ENCODE measurements at places on chromosomes 7 and 10.

GRCh38 chr10:75000748-75001321 is 110.6 kb upstream of the SAMD8 start:
- DNase-seq, result no peak

GRCh38 chr10:93319896-93320295 is 162.2 kb downstream of the MYOF start:
- DNase-seq, result peak; percentile 24

- no peak for DNase-seq
These were observed 755 bp downstream of the TOMM7 start for GRCh38 chr7:22821702-22822485.

GRCh38 chr10:1203216-1203615 is 147.0 kb downstream of the WDR37 start:
- no peak for DNase-seq

DNA sequence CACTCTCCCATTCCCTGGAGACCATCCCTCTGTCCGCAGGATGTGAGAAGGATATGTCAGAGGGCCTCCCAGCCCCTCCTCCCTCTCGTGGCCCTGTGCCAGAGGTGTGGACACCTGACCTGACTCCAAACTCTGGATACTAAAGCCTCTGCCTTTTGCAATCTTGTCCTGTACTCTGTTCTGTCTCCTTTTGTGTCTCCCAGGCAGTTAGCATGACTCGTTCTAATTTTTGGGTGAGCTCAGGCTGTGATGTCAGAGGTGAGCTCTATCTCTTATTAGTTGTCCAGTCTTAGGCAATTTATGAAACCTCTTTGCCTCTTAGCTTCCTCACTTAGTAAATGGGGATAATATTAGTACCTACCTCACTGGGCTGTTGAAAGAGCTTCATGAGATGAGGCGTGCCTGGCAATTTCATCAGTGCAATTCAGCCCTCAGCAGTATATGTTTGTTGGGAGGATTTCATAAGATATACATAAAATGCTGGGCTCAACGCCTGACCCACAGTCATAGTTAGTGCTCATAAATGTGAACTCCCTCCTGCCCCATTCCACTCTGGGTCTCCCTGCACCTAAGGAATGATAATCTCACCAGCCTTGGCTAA is 10.9 kb downstream of the MARVELD1 start:
- no peak for DNase-seq

GRCh38 chr10:88260329-88261051 is 322.6 kb downstream of the RNLS start:
- no peak for DNase-seq

- DNase-seq, result no peak
These were observed 179.3 kb downstream of the PFKFB3 start for GRCh38 chr10:6382081-6382480.

- DNase-seq, result no peak
These were observed 473 bp downstream of the ADCK2 start for GRCh38 chr7:140673063-140673773.

DNA sequence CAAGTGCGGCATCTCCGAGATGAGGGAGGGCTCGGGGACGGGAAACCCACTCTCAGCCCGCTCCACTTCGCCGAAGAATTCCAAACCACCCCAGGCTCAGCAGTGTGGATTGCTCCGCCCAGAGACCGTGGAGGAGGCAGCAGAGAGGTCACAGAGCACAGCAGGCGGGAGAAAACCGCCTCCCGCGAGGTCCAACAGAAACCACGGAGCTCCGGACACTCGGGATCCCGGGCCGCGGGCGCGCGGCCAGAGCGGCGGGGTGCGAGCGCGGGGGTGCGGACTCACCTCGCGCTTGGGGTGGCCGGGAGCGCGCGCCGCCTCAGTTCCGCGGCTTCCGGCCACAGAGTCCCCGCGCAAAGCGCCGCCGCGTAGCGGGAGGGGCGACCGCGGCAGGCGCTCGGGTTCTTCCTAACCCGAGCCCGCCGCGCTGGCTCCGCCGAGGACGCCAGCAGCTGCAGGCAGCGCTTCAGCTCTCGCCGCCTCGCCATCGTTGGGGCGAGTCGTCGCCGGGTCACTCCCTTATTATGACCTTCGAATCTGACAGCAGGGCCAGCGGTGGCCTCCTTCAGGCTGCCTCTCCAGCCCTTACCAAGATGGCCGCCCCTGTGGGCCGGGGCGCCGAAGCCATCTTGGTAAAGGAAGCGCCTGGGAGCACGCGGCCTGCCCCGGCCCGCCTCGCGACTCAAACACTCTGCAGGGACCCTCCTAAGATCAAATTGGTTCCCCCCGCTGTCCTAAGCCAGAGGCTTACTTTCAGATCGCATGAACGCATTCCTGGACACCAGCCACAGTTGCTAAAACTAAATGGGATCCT is at the start of gene NAPEPLD:
Gene NAPEPLD, minus strand, starts transcription at position 106 of the 814 bp plus-strand sequence. CDS start 20,323 bp downstream, outside the sequence.
- peak; percentile 83 for DNase-seq

DNA sequence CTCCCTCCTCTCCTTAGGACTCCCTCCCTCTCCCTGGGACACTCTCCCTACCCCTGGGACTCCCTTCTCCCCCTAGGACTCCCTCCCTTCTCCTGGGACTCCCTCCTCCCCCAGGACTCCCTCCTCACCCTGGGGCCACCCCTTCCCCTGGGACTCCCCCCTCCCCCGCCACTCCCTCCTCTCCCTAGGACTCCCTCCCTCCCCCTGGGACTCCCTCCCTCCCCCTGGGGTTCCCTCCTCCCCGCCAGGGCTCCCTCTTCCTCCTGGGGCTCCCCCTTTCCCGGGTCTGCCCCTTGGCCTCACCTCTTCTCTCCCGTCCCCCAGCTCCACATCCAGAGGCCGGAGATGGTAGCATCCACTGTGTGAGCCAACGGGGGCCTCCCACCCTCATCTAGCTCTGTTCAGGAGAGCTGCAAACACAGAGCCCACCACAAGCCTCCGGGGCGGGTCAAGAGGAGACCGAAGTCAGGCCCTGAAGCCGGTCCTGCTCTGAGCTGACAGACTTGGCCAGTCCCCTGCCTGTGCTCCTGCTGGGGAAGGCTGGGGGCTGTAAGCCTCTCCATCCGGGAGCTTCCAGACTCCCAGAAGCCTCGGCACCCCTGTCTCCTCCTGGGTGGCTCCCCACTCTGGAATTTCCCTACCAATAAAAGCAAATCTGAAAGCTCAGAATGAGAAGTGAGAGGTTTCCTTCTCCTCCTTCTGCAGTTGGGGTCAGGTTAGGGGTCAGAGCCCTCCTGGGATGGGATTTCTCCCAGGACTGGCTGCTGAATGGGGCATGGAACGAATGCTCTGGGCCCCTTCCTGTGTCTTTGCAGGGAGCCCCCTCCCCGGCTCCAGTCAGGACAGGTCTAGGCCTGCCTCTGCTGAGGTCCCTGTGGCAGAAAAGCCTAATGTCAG is 1.4 kb upstream of the MUC17 start:
- no peak for DNase-seq

DNA sequence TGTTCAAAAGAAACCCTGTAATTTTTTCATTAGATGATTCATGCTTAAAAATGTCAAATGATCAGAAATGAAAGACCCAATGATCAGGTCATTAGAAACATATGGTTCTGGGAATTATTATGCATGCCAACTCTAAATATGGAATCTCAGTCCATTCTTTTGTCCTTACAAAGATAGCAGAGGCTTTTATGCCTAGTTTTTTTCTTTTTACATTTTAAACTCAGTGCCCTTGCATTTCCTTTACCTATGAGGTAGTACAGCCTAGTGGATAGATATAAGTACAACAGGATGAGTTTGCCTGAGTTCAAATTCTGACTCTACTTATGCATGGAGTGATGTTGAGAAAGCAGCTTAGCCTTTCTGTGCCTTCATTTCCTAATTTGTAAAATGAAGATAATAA is 392.9 kb downstream of the SUGCT start:
- no peak for DNase-seq

- DNase-seq, result no peak
These were observed 124.9 kb upstream of the TCERG1L start for GRCh38 chr10:131436458-131436857.

GRCh38 chr7:47392241-47392759 is 189.6 kb downstream of the TNS3 start:
- DNase-seq, result no peak

GRCh38 chr7:45524445-45524844 is 49.7 kb upstream of the ADCY1 start:
- no peak for DNase-seq

- no peak for DNase-seq
These were observed 1.2 kb downstream of the IGFBP1 start for GRCh38 chr7:45889367-45890067.

DNA sequence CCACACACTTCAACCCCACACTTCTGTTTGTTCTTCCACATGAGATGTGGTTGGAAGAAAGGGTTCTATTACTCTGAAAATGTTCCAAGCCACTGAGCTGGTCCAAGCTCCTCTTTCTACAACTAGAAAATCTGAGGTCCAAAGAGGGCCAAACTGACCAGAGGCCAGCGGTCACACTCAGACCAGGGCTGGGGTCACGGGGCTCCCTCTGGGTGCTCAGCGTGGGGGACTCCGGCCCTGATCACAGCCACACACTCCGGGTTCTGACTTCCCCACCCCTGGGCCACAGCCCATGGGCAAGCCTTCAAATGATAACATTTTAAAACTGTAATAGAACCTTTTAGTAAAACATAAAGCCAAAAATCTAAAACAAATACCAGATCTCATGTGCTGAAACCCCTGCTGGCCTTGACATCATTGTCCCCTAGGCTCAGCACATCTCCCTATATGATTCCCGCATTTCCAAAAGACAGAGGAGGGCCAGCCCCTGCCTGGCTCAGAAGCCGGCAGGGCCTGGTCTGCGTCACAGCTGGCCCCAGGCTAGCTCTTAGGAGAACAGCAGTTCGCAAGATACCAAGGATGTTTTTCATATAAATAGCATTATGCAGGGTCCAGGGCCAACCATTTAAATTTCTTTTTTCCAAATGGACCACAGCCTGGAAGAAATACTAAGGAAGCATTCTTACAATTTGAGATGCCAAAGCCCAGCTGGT is 3.3 kb downstream of the CRYGN start:
- no peak for DNase-seq

- peak; percentile 62 for DNase-seq
These were observed at the start of gene HOXA2 for GRCh38 chr7:27102581-27103442. TSS of gene HOXA2 (minus strand) at chr7:27102683. CDS start at chr7:27102500, 183 bp downstream.

GRCh38 chr10:72702868-72703581 is 11.1 kb downstream of the MCU start:
- no peak for DNase-seq

DNA sequence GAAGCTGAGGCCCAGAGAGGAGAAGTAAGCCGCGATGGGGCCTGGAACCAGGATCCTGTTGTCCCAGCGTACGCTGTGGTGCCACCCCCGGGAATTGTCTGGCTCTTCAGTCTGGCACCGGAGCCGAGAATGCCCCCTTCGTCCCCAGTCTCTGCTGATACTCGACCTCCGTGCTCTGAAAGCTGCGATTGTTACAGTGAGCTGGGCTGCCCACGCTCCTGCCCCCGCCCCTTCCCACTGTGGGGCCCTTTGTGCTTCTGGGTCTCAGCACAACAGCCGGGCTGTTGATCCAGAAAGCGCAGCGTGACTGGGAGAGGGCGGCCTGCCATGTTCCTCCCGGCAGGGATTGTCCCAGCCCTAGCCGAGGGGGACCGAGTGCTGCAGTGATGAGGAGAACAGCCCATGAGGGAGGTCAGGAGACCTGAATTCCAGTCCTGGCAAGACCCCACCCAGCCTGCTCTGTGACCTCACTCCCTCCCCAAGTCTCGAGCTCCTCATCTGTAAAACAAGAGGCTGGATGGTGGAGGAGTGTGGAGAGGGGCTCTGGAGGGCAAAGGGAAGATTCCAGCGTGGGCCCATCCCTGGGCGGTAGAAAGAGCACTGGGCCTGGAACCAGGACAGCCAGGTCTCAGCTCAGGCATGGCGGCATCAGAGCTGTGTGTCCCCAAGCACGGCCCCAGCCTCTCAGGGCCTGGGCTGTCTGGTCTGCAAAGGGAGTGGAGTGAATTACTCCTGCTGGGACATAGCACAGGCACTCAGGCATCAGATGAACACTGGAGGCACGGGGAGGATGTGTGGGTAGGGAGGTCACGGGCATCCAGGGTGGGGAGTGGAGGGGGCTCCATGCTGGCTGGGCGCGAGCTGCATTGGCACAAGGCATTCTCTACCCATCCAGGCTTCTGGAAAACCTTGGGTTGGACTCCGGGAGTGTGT is 43.6 kb downstream of the TSPAN15 start:
- no peak for DNase-seq

GRCh38 chr10:105756386-105756785 is 1115.3 kb downstream of the SORCS3 start:
- no peak for DNase-seq

DNA sequence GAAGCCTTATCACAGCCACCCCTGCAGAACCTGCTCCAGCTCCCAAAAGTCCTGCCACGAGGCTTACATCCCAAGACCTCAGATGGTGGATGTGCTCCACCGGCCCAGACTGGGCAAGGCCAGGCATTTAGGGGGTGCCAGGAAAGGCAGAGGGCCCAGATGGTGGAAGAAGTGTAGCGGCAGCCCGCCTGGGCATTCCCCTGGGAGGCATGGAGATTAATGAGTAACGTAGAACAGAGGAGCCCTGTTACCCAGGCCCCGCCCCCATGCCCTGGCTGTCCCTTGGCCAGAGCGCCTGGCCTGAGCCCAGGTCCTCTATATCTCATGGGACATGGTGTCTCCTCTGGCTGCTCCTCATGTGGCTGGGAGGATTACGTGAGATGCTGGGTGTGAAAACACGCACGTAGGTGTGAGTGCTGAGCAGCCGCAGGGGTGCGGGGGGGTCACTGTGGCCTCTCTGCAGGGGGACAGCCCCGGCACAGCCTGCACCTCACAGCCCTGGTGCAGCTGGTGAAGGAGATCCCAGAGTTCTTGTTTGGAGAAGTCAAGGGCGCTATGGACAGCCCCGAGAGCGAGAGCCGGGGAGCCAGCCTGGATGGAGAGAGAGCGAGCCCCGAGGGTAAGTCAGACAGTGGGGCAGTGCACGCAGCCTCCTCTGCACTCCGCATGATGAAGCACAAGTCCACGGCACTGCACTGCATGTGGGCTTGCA is 52.9 kb downstream of the ZNF467 start:
- DNase-seq, result no peak

DNA sequence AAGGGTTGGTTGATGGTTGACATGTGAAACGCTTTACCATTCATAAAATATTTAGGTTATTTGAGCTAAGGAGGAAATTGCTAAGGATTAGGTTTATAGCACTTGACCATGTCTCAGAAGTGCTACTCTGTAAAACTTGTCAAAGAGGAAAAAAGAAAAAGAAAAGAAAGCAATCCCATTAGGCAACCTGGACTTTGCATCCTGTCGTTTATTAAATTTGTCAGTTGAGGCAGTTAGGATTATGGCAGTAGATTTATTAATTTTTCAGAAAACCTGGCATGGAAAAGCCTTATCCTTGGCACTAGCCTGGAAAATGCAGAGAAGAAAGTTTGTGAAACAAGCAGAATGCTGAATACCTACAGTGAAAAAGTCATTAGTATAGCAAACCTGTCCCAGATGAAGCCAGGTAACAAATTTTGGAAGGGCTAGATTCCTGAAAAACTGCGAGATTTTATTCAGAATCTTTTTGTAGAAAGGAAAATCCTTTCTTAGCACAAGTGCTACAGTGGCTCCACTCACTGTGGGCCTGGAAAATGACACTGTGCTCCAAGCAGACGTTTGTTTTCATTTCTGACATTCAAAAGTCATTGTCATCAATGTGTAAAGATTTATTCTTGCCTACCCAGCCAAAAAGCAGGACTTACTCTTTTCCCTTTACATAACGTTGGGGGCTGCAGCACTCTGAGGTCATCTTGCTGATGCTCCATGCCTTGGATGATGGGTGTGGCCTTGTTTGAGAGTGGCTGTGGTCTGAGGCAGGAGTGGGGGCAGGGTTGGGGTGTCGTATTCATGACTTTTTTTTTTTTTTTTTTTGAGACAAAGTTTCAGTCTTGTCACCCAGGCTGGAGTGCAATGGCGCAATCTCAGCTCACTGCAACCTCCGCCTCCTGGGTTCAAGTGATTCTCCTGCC is 664.9 kb downstream of the SUGCT start:
- DNase-seq, result no peak

GRCh38 chr10:131681122-131681521 is 219.7 kb upstream of the PPP2R2D start:
- no peak for DNase-seq

Data from right renal cortex interstitium (tissue), 3 donors.